ENCODE measurements at places on chromosomes 5 and 9.

GRCh38 chr9:91037511-91038482, 236.2 kb downstream of the SYK start:
- peak; percentile 87 for DNase-seq

DNA sequence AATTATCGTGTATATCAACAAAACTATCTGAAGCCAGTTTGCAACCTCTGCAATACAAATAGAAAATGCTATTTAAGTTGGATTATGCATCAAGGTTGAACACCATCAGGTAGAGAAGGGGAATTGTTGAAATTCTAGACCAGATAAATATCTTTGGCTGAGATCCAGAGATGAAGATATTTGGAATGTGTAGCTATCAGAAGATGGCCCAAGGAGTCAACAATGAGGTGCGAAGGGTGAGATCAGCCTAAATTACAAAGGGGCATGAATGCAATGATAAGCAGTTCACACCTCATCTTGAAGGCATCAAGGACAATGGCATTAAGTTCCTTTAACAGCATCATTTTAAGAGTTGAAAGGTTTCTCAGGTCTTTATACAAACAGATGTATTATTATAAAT, 572.1 kb upstream of the DMAC1 start:
- DNase-seq = no peak

GRCh38 chr9:19451240-19452087, 42.7 kb downstream of the ACER2 start:
- no peak for DNase-seq

GRCh38 chr5:142432961-142433360, 108.1 kb upstream of the SPRY4 start:
- no peak for DNase-seq

DNA sequence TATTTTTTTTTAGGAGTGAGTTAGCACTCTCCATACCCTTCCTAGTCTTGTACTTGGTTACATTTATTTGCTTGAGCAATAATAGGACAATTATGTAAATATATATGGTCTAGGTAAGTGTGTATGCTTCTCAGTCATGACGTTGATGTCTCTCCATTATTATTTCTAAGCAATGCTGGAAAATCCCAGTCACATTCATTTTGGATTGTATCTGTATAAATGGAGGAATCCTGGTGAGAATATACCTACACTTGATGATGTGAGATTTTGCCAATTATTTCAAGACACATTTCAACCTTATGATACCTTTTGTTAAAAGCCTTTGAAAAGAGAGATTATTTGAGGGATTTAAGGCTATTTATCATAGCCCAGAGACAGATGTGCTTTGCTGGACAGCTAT, 2244.5 kb upstream of the WWC1 start:
- DNase-seq = no peak

GRCh38 chr9:17470036-17470813, 108.6 kb upstream of the SH3GL2 start:
- DNase-seq = no peak

DNA sequence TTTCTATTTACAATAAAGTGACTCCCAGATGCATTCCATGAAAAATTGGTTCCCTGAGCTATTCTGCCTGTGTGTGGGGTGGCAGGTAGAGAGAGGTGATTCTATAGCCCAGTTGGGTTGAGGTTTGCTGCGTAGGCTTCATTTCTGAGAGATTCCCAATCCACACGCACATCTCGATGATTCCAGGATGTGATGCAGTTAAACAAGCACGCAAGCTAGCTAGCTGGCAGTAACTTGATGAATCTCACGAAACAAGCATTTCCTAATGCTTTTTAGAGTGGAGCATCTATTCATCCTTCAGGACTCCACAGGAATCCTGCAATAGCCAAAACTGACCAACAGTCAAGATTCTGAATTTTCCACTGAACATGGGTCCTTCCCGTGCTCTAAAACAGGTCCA, 43.8 kb upstream of the CER1 start:
- DNase-seq = peak; percentile 82

Measured in fibroblast of gingiva (primary cell).